ENCODE measurements at places on chromosomes 4 and X.

GRCh38 chr4:3079694-3080123 is 5.2 kb downstream of the HTT start:
- DNase-seq: no peak

GRCh38 chrX:40098264-40099054 is 701 bp upstream of the BCOR start:
- DNase-seq: peak; percentile 55

- no peak for DNase-seq
Measured at GRCh38 chr4:91600301-91600700, 703.5 kb upstream of the GRID2 start.

- DNase-seq: no peak
Measured at GRCh38 chrX:63765712-63766111, 19.3 kb downstream of the ARHGEF9 start.

DNA sequence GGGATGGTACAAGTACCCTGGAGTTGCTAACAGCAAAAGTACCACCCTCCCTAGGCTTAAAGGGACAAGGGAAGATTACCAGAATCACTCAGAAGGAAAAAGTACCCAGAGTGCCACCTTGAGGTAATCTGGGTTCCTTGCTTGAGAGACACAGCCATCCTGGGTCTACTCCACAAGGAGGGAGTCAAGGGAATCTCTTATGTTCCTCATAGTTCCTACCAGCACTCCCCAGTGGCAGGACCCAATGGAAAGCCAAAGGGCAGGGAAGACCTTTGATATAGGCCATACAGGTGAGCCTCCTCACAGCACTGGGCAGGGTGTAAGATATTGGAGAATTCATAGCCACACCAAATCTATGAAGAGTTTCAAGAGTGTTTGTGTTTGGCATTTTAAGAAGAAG is 5.7 kb downstream of the IL2 start:
- peak; percentile 67 for DNase-seq

- no peak for DNase-seq
Measured at GRCh38 chr4:180790471-180790870, 1452.7 kb upstream of the TENM3 start.

DNA sequence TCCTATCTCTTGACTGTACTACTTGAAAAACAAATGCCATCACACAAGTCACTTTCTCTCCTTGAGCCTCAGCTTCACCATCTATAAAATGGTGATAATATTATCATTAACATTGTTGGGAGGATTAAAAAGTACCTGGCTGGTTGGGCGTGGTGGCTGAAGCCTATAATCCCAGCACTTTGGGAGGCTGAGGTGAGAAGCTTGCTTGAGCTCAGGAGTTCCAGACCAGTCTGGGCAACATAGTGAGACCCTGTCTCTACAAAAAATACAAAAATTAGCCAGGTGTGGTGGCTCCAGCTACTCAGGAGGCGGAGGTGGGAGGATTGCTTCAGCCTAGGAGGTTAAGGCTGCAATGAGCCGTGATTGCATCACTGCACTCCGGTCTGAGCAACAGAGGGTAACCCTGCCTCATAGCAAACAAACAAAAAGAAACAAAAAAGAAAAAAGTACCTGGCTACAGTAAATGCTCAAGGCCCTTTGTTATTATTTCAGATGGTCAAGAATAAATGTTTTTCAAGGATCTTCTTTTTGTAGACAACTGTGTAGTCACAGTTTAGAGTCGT is 120.3 kb downstream of the CHRNA9 start:
- no peak for DNase-seq

- DNase-seq: no peak
Measured at GRCh38 chr4:109872065-109872464, 24.2 kb downstream of the LRIT3 start.

DNA sequence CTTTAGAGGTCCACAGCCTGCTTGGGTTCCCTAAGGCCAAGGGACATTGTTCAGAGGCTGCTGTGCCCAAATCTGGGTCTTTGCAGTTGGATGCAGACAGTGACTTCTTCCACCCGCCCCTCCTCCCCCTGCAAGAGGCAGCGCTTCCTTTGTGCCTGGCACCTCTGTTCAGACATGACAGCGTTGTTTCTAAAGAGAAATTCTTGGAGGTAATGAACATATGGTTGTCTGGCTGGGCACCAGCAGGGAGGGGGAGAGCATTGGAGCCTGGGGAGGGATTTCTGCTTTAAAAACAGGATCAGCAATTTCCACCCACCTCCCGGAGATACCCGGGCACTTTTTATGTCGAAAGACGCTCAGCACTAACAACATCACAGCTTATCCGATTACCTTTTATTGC is 51.5 kb downstream of the PSAPL1 start:
- DNase-seq: no peak

GRCh38 chr4:5361968-5362367 is 310.7 kb downstream of the STK32B start:
- no peak for DNase-seq

GRCh38 chr4:112520598-112521122 is 4.7 kb upstream of the NEUROG2 start:
- no peak for DNase-seq

DNA sequence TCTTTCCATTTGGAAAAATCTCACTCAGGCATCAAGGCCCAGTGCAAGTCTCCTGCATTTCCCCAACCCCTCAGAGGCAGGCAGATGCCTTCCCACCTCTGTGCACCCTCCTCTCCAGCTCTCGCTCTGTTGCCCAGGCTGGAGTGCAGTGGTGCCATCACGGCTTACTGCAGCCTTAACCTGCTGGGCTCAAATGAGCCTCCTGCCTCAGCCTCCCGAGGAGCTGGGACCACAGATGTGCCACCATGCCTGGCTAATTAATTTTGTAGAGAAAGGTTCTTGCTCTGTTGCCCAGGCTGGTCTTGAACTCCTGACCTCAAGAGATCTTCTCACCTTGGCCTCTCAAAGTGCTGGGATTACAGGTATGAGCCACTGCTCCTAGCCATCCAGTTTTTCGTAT is 95.8 kb downstream of the NHSL2 start:
- no peak for DNase-seq

- no peak for DNase-seq
Measured at GRCh38 chr4:40258627-40259026, 61.8 kb downstream of the RHOH start.

- DNase-seq: peak; percentile 21
Measured at GRCh38 chr4:104490096-104490769, 4.5 kb downstream of the CXXC4 start.

- no peak for DNase-seq
Measured at GRCh38 chr4:142262956-142263355, 583.1 kb downstream of the INPP4B start.

GRCh38 chrX:24099394-24099793 is 44.6 kb downstream of the EIF2S3 start:
- no peak for DNase-seq

- no peak for DNase-seq
Measured at GRCh38 chrX:110536816-110537215, 178.2 kb downstream of the RTL9 start.

- DNase-seq: no peak
Measured at GRCh38 chr4:119100655-119101054, 35.0 kb upstream of the MYOZ2 start.

GRCh38 chrX:14505648-14506047 is 23.7 kb upstream of the GLRA2 start:
- no peak for DNase-seq

GRCh38 chr4:154731756-154732155 is 12.0 kb upstream of the LRAT start:
- DNase-seq: no peak

DNA sequence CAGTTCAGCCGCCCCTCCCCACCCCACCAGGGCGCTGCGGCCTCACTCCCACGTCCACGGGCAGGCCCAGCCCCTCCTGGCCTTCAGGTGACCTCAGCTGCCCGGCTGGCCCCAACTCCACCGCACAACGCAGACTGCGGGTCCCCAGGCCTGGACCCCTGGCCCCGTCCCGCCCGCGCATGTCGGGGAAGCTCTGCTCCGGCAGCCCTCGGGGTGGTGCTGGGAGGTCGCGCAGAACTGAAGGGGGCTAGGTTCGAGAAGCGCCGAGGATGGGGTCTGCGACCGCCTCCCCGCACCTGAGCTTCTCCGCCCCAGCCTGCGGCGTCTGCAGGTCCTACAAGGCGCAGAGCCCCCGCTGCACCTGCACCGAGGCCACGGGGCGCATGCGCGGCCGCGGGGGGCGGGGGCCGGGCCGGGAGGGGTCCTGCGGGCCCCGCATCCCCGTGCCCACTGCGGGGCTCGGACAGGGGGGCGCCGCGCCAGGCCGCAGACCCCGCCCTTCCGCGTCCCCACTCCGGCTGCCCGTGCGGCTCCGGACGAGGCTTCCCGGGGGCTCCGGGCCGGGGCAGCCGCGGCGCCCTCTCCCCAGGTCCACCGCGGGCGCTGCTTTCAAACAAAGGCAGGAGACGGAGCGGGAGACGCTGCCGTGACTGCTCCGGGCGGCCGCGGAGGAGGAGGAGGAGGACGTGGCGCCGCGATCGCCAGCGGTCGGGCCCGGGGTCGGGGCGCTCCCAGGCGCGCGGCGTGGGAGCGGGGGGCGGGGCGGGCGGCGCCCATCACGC is 672 bp upstream of the NAT8L start:
- DNase-seq: no peak

DNA sequence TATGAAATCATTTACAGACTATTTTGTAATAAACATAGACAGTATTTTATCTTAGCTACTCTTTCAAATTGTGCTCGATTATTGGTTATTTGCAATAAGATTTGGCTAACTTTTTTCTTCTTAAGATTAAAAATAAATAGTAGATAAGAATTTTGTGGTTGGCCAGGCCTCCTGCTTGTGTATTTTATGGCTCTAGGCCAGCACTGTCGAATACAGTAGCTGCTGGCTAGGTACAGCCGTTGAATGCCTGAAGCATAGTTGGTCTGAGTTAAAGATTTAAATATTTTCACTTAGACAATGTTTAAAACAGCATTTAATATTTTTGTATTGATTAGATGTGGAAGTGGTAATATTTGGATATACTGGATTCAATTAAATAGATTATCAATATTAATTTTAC is 481.0 kb downstream of the SPRY1 start:
- no peak for DNase-seq

GRCh38 chr4:4270529-4270928 is 19.4 kb downstream of the LYAR start:
- no peak for DNase-seq

- DNase-seq: no peak
Measured at GRCh38 chr4:70392057-70392776, 5.5 kb upstream of the OPRPN start.

GRCh38 chrX:120459309-120459708 is 9.8 kb downstream of the LAMP2 start:
- DNase-seq: no peak

GRCh38 chr4:15416357-15417232 is 11.2 kb upstream of the C1QTNF7 start:
- no peak for DNase-seq

- no peak for DNase-seq
Measured at GRCh38 chr4:78638337-78639172, 87.0 kb downstream of the ANXA3 start.

GRCh38 chrX:63889001-63889400 is 104.0 kb upstream of the ARHGEF9 start:
- DNase-seq: no peak

GRCh38 chrX:13026877-13027652 is 17.4 kb downstream of the FAM9C start:
- DNase-seq: no peak

All from SK-MEL-5 (cell line).